ENCODE measurements at places on chromosomes 4 and X. TPM values are rescaled to one million over a fixed set of nuclear protein-coding genes. Genes with fewer than 3 reads are reported as not detected.

GRCh38 chr4:119132306-119132705 is 3.3 kb upstream of the MYOZ2 start:
- no peak for DNase-seq

- no peak for DNase-seq
These were observed 6.9 kb upstream of the STK32B start for GRCh38 chr4:5044341-5044740.

GRCh38 chr4:95220205-95221175 is 328.3 kb downstream of the UNC5C start:
- DNase-seq = no peak

DNA sequence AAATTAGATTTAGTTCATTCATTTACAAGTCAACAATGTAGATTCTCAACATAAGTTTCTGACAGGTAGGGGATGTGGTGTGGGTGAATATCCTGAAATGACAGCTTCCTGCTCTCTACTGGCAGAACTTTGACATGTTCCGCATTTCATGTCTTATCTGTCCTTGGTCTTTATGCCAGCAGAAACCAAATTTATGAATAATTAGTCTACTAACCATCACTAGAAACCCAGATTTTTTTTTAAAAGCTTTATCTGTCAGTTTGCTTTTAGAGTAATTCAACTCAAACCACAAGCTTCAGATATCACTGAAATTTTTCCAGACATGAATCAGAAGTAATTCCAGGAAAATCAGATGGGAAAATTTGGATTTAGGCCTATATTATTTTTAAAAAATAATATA is 17.9 kb downstream of the COQ2 start:
- DNase-seq = no peak

DNA sequence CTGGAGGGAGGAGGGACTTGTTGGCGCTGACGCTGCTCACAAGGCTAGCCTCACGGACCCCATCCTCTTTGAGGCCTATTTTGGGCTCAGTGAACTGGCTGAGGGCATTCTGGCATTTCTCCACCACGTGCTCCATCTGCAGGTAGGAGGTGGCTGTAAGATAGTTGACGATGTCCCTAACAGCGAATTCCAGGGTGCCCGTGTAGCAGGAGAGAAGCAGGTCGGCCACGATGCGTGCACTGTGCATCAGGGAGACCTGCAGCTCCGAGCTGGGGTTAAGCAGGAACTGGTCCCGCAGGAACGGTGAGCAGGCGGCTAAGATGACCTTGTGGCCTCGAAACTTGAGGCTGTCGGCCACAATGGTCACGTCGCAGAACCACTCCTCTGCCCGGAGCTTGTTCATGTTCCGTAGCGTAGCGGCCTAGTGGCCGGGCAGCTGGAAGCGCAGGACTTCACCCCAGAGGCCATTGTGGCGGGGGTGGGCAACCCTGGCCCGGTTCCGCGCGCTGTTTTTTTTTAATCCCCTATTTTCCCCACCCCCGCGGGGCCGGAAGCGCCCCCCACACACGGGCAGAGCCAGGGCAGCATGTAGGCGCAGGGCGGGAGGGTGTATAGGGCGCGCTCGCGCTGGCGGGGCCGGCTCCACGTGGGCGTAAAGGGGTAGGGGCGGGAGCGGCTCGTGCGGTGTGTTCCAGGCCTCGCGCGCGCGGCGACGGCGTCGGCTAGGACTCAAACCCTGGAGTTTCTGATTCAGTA is 73.2 kb downstream of the UBE2K start:
- DNase-seq = no peak

- DNase-seq = no peak
These were observed 46.9 kb downstream of the WFS1 start for GRCh38 chr4:6316461-6317003.

- DNase-seq = no peak
These were observed 40.9 kb upstream of the PRDM8 start for GRCh38 chr4:80156410-80156809.

ZNF330 gene
- 40.2 TPM for total RNA-seq

CT55 gene
- not detected for total RNA-seq

SYN1 gene
- total RNA-seq = 1.2 TPM
